ENCODE measurements at places on chromosomes 2 and 18.
A peak's percentile ranks its signal among the peaks of the same experiment; 100 is the strongest.

DNA sequence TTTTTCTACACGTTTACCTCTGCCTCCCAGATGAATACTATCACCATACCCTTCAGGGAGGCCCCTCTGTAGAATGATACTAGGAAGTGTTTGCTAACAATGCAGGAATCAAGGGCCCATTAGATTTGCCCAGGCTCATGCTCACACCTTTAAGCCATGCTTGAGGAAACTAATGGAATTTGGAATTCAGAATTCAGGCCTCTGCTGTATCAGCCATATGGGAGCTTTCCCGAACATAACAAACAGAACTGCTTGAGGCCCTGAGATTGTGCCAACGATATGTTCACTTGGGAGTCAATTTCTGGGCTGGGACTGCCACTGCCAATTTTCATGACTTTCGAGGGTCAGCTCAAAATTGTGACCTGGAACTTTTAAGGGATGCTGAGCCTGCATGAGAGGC lies 282.5 kb downstream of the CLIP4 start:
- no peak for DNase-seq

DNA sequence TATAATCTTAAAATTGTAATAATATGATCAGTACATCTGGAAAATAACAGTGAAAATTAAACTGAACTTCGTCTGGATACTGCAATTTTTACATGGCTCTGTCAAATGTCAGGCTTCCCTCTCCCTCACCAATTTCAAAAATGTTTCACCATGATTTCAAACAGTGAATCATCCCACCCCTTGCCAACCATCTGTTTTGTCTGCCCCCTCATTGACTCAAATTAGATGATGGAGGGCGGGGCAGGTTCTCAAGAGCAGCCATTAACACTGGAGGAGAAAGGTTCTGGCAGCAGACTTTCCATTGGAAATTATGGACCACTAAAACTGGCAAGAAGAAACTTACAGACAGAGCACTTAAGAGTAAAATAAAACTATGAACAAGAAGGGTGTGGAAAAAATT lies 1195.7 kb upstream of the ZEB2 start:
- no peak for DNase-seq

- DNase-seq: no peak
Measured at GRCh38 chr2:169478745-169479256, 493 bp upstream of the BBS5 start.

- DNase-seq: no peak
Measured at GRCh38 chr2:27805180-27805579, 33.7 kb downstream of the MRPL33 start.

DNA sequence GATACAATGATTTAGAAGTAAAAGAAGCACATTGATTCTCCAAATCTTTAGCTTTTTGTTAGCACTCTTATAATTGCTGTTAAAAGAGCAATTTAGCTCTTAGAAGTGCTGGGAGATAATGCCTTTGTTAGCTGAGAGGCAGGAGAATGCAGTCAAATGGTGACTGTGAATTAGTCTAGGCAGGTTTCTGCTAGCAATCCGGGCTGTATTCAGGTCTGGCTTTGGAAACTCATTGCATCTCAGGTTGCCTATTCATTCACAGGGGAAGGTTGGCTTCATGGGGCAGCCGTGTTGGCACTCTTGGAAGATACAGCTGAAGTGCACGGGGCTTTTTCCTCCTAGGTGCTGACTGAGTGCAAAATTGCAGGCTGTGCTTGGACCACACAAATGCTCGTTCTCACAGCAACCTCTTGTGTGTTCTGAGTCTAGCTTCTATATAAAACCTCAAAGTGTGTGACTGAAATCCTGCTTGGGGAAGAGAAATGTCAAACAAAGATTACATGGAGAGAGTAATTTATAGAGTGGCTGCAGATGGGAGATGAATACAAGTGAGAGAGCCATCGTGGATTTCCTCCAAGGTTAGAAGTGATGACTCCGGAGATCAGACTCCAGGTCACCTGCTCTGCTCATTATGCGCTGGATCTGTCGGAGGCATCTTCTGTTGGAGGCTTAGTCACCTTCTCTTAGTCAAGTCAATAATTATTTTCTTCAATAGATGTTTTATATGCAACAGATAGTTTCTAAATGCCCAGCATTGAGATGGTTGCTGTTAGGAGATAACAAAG lies 167.8 kb downstream of the PMAIP1 start:
- no peak for DNase-seq

DNA sequence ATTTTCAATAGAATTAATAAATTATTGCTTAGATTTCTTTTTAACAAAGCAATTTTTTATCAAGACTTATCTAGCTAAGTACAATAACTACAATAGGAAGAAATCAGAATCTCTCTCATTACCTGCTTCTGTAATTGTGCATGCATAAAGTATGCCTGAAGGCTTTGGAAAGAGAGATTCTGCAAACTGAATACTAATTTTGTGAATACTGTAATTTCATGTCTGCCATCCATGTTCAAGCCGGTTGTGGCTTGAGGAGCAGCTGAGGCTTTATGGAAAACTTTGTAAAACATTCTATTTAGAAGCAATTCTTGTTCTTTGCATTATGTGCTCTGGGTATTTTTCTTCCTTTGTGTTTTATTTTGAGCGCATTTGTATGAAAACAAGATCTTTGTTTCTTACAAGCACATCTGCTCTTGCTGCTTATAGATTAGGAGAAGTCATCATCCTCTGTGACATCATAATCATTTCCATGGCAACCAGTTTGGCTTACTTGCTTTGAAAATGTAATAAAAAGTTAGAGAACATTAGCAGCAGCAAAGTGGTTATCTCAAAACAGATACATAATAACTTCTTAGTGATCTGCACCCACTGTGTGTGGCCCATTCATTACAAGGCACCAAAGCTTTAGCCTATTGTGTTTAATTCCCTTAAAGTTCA lies 16.0 kb upstream of the IKZF2 start:
- no peak for DNase-seq

- no peak for DNase-seq
Measured at GRCh38 chr2:235215248-235215647, 263.4 kb downstream of the SH3BP4 start.

GRCh38 chr2:118046634-118047210 lies 32.9 kb upstream of the CCDC93 start:
- peak; percentile 18 for DNase-seq

- DNase-seq: no peak
Measured at GRCh38 chr2:150474326-150475074, 13.0 kb downstream of the RND3 start.

DNA sequence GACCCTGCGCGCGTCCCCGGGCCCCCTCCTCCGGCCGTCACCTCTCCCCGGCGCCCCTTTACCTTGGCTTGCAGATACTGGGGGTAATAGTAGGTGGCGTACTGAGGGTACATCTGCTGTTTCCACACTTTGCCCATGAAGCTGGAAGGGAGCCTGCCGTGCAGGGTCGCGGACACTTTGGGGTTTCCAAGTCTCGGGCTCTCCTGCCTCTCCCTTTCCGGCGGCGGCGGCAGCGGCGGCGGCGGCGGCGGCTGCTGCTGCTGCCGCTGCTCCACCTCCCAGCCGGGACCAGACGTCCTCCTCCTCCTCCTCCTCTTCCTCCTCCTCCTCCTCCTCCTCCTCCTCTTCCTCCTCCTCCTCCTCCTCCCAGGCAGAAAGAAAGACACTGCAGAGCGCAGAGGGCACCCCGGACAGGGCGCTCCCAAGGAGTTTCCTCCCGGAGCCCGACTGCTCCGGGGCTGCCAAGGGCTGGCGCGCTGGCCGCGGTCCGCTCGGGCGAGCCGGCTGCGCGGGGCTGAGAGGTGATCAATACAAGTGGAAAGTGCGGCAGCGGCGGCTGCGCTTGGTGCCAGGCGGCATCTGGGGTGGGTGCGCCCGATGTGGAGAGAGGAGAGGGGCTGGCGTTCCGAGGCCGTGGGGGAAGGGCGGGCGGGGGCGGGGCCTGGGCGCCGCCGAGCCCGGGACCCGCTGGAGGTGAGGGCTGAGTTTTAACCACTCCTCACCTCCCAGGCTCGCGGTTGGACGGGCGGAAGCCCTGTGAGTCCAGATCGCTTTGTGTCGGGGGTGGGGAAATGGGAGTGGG lies at the start of gene RBMS1:
Gene RBMS1, minus strand, starts transcription at position 581 of the 802 bp plus-strand sequence. Its CDS starts 444 bp downstream, at position 137.
- DNase-seq: peak; percentile 46

DNA sequence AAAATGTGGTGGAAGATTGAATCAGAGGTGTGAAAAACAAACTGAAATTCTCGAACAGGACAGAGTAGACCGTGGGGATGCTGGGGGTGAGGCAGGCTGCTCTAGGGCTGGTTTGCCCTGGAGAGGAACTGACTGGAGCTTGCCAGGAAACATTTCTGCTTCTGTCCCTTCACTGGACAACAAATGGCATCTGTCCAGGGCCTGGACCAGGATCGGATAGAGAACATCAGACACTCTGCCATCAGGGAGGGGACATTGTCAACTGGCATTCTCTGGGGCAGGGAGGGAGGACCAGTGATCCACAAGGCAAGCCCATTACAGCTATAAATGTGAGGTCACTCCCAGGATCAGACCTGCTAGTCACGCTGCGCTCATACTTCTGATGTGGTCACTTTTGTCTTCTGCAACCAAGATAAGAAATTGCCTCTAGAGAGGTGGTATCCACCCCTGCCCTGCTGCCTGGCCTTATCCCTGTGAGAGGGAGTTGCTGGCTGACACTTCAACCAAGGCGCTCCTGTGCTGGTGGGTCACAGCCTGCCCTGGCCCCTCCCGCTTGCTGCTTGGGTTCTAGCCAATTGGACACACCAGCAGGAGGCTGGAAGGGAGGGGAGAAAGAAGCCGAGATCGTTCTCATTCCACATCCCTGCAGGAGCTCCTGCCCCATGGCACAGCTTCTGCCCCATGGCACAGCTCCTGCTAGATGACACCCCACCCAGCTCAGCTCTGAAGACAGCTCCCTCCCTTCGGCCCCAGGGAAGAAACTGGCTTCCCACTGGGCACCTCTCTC lies 8.7 kb downstream of the NPPC start:
- DNase-seq: no peak

GRCh38 chr18:55489034-55489986 lies 98.7 kb downstream of the TCF4 start:
- no peak for DNase-seq

DNA sequence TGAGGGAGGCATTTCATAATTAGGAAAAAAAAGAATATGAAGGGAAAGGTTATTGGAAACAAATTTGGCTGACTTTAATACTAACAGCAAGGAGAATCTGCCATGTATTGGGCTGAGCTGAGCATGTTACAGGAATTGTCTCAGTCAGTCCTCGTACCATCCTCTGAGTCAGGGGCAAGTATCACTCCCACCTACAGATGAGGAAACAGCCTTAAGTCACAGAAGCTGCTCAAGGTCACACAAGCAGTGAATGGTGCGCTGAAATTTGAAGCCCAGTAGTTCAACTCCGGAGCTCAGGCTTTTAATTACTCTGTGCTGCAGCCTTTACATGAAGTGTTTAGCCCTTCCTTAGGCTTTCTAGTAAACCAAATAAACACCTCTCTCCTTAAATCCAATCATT lies 17.3 kb downstream of the PROKR1 start:
- no peak for DNase-seq

DNA sequence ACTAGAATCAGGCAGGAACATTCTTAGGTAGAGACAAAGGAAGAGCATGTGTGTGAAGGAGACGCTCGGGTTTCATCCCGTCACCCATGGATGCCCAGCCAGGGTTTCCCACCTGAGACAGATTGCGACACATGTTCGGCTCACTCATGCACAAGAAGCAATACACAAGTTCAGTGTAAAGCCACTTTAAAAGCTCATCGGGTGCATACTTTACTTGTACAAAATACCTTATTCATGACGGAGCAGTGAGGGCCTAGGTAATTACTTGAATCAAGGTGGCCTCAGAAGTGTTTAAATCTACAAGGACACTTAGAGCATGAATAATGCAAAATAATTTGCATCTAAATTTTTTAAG lies 42.0 kb downstream of the ZEB2 start:
- DNase-seq: no peak

DNA sequence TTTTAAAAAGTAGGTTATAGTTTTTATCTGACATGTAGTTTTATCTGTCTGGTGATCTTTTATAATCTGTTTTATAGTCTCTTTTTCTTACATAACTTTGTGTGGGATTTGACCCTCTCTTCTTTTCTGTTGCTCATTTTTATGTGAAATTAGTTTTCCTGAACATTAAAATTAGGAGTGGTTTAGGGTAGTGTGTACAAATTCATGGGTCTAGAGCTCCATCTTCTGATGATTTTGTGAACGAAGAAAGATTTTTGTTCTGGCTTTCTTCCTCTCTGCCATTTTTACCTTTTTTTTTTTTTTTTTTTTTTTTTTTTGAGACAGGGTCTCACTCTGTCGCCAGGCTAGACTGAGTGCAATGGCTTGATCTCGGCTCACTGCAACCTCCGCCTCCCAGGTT lies 46.6 kb downstream of the SLC30A6 start:
- peak; percentile 15 for DNase-seq

DNA sequence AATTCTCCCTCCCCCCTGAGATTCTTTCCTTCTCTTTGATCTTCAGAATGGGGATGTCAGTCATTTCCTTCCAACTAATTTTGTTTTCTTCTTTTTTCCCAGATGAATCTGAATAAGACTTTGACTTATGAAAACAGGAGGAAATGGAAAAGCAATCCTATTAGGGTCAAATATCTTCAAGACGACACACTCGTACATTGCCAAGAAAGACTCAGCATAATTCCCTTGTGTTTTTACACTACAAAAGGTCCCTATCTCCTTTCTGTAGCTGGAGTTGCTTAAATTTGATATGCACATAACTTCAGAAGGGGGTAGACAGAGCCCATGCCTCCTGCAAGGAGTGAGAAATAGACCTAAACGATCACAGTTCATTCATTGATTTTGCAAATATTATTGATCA lies 230.3 kb upstream of the RBBP8 start:
- no peak for DNase-seq

GRCh38 chr2:25000036-25000435 lies 28.3 kb upstream of the DNAJC27 start:
- DNase-seq: no peak

DNA sequence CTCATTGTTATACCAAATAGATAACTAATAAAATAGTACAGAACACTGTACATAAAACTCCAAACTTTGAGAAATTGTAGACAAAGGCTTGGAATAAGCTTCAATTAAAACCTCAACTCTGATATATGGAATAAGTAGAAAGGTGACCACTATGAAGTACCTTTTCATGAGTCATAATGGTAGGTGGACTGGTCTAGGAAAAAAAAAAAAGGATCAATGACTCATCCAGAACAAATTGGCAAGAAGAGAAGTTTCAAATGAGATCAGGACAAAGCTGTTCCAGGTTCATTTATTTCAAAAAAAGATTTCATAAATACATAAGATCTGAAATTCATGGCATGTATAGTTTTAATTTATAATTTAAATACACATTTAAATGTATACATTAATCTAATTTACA lies 769.7 kb downstream of the SUCLG1 start:
- DNase-seq: no peak

GRCh38 chr18:48854780-48855179 lies 96.0 kb downstream of the SMAD7 start:
- DNase-seq: no peak

- DNase-seq: no peak
Measured at GRCh38 chr2:105104208-105104731, 66.4 kb downstream of the MRPS9 start.

GRCh38 chr2:26299471-26300101 lies 46.4 kb upstream of the SELENOI start:
- DNase-seq: no peak

- no peak for DNase-seq
Measured at GRCh38 chr2:235034265-235035118, 82.7 kb downstream of the SH3BP4 start.

DNA sequence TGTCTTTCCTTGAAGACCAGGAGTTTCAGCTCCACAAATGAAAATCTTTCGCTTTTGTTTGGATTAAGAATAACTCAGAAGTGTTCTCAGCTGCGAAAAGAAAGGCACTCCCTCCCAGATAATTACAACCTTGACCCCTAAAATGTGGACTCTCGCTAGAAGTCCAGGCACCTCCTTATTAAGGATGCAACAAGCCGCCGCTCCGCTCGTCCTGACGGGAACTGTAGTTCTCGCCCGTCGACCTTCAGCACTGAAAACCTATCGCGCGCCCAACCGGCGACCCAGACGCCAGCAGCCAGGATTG lies 559 bp downstream of the IMMT start:
- no peak for DNase-seq
